ENCODE measurements at places on chromosomes 11 and 22.
A peak's percentile ranks its signal among the peaks of the same experiment; 100 is the strongest.

GRCh38 chr11:44589301-44589700 lies 23.8 kb downstream of the CD82 start:
- no peak for ATAC-seq

DNA sequence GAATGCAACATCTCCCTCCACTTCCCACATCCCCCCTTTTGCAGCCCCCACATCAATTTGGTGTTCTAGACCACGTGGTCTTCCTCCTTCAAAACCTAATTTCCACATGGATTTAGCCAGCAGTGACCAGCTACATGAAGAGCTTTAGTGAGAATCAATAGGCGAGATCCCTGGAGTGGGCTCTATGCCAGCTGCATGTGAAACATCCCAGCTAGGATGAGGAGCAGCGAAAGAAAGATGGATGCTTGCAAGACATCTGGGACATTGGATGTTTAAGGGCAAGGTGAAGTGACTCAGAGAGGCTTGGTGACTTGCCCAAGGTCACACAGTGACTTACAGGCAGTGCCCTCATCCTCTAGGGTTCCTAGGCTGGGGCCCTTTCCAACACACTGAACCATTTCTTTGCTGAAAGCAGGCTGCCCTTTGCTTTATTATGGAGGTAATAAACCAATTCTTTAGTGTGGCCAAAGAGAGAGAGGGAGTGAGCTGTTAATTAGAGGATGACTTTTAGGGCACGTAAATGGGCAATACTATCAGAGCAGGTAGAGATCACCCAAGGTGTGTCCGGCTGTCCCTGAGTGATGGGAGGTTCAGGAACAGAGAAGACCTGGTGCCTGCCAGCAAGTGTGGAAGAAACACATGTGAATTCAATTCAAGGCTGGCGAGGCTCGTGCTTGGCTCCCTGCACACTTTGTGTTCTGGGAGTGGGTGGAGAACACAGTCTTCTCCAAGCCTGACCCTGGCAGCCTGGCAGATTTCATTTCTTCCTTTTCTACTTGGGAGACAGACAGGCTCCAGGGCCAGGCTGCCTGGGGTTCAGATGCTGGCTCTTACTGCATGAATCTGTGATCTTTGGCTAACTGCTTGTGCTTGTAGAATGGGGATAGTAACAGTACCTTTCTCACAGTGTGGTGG lies 24.0 kb downstream of the TSPAN18 start:
- ATAC-seq: no peak

DNA sequence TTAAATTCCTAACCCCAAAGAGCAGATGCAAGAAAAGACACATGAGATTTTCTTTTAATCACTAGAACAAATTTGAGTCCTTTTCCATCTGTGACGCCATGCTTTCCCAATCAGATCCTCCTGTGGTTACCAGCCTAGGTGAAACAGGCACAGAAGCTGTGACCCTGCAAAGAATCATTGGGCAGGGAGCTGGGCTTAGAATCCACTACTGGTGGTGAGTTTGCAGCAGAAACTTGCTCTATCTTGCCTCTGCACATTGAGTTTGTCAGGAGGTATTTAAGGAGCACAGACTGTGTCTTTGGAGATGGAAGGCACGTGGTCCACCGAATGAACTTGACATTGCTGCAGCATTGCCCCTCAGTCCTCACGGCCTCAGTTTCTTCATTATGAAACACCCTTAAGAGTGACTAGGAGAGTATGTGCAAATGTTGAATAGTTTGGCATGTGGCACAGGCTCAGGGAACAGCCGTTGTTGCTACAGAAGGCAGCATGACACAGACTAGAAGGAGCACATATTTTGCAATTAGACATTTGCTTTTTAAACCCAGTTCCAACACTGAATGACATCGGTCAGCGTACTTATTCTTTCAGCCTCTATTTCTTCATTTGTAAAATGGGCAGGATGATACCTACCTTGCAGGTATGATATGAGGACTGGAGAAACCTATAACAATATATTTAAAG lies 127.6 kb downstream of the DBX1 start:
- ATAC-seq: peak; percentile 29

DNA sequence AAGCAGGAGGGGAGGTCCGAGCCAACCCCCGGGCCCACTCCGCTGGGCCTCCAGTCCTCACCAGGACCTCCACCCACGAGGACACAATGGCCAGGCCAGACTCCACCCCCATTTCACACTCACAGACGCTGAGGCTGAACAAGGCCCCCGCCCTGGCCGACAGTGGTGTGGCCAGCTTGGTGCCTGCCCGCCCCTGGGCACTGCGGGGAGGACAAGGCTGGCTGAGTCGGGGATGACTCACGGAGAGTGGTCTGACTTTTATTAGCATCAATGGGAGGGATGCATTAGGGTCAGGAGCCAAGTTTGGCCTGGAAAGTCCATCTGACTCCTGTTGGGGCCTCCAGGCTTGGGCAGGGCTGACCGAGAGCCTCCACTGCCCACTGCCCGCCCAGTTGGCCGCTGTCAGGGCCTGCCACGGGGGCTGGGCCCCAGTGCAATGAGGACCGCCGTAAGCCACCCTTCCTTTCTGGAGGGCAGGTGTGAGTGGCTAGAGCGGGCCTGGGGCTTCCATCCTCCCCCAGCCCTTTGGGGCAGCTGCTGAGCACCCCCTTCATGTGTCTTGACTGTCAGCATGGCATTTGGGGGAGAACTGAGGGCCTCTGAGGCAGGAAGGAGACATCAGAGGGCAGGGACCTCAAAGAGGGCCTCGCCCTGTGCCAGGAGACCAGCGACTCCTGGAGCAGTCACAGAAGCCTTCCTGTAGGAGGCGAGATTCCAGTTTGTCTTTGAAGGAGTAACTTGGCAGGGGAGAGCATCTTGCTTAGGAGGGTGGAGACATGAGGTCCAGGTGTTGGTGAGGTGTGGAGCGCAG lies 10.6 kb downstream of the TSPAN32 start:
- ATAC-seq: peak; percentile 41

DNA sequence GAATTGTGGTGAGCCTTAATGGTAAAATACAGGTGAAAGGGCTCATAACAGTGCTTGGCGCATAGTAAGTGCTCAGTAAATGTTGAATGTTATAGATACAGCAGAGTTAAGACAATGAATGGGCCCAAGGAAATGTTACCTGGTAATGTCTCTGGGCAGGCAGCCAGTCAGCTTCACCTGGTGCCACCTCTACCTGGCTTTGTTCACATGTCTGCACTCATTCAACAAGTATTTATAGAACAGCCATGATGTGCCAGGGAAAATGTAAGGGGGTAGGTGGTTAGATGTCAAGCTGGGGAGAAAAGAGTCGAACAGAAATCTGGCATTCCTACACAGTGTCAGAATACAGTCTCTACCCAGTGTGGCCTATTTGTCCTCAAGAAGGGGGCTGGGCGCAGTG lies 238.8 kb upstream of the SYN3 start:
- no peak for ATAC-seq

- ATAC-seq: no peak
These were observed 49.3 kb upstream of the IGLL5 start for GRCh38 chr22:22838148-22838786.

GRCh38 chr11:9607511-9607899 lies 34.0 kb downstream of the WEE1 start:
- ATAC-seq: peak; percentile 12

DNA sequence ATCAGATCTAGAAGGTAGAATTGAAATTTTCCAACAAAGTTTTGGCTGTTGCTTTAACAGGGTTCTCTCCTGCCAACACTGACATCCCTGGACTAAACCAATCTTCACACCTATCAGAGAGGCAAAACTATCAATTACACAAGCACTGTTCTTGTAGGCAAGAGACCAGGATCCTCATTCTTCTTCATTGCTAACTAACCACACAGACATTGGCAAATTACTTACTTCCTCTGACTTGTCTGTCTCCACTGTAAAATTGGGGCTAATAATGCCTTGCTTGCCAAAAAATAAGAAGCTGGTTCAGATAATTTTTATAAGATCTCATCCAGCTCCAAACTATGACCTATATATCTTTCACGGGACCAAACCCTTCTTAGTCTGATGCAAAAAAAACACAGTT lies 93.8 kb upstream of the DDI1 start:
- ATAC-seq: no peak

- no peak for ATAC-seq
These were observed 2.2 kb downstream of the RFPL2 start for GRCh38 chr22:32202539-32203180.

DNA sequence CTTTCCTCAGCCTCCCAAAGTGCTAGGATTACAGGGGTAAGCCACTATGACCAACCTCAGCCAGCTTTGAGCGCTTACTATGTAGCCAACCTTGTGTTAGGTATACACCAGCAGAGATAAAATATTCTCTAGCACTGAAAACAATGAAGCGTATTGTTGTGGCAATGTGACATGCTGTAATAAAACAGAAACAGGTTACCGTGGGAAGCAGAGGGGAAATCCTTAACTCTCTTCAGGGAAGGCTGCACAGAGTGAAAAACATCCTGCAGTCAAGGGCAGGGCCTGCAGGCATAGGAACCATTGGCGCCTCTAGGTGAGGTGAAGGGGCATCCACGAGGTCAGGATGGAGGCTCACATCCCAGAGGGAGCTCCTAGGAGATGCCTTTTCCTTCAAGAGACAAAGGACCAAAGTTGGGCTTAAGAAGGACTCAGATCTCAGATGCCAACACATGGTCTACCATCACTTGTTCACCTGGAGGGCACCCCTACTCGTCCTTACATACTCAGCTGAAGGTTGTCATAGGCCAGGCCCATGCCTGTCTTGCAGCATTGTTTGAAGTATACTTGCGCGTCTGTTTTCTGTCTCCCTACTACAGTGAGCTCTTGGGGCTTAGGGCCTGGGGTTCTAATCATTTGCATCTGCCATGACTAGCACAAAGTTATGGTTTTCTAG lies 8.0 kb downstream of the POLD4 start:
- ATAC-seq: peak; percentile 51

GRCh38 chr11:11227296-11228085 lies 125.6 kb downstream of the CSNK2A3 start:
- no peak for ATAC-seq

GRCh38 chr11:73040046-73040445 lies 102.1 kb downstream of the FCHSD2 start:
- ATAC-seq: no peak

- no peak for ATAC-seq
These were observed 9.7 kb upstream of the MALAT1 start for GRCh38 chr11:65489035-65489705.

- peak; percentile 21 for ATAC-seq
These were observed 61.1 kb downstream of the OSBP2 start for GRCh38 chr22:30755759-30756124.

DNA sequence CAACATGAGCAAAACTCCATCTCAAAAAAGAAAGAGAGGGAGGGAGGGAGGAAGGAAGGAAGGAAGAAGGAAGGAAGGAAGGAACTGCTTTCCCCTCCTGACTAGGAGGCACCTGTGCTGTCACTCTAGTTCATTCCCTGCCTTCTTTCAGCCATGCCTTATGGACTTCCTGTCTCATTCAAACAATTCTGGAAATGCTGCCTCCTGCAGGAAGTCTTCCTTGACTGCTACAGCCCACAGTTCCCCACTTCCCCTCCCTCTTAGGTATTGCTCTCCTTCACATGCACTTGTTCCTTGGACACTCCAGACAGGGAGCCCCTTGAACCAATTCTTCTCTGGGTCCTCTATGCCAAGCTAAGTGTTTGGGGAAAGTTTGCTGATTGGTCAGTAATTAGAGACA lies 31.6 kb upstream of the WNT11 start:
- no peak for ATAC-seq

DNA sequence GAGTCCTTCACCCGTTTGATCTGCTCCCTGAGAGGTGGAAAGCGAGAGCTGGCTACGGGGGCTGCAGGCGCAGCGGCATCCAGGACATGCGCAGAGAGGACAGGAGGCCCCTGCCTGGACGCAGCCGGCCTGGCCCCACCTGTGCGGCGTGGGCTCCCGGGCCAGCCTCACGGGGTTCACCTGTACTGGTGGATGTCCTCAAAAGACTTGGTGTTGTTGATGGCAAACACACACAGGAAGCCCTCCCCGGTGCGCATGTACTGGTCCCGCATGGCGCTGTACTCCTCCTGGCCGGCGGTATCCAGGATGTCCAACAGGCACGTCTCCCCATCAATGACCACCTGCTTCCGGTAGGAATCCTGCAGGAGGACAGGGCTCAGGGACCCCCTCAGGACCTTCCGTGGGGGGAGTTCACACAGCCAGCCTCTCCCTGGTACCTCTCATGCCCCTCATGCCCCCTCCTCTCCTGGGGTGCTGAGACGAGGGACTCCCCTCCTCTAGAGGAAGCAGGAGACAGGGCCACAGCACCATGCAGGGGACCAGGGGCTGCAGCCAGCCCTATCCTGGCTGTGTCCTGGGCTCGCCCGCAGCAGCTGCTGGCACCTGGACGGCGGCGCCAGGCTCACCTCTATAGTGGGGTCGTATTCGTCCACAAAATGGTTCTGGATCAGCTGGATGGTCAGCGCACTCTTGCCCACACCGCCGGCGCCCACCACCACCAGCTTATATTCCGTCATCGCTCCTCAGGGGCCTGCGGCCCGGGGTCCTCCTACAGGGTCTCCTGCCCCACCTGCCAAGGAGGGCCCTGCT lies 1.6 kb downstream of the HRAS start:
- no peak for ATAC-seq

DNA sequence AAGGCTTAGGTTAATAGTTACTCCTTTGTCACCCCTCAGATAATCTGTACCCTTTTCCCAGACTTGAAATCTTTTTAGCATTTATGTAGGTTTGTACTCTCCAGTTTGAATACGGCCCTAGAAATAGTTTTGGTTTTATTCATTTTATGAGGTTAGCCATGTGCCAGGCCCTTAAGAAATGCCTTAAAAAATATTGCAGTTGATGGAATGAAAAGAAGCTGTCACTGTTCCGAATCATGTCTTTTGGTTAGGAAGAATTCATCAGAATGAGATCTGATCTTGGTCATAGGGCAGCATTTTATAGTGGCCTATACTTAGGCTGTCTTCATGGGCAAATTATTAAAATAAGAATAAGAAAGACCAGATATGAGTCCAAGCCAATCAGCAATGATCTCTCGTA lies 14.8 kb upstream of the PRSS23 start:
- ATAC-seq: no peak

- no peak for ATAC-seq
These were observed 162.6 kb downstream of the FEZ1 start for GRCh38 chr11:125333354-125334073.

- no peak for ATAC-seq
These were observed 163.2 kb downstream of the BRD1 start for GRCh38 chr22:49664371-49664881.

- no peak for ATAC-seq
These were observed 2.8 kb downstream of the MALAT1 start for GRCh38 chr11:65501472-65502273.

GRCh38 chr11:118100691-118101232 lies 14.0 kb upstream of the SMIM35 start:
- no peak for ATAC-seq

GRCh38 chr11:64705501-64705900 lies 17.5 kb downstream of the NRXN2 start:
- no peak for ATAC-seq

- ATAC-seq: no peak
These were observed 53.8 kb downstream of the FLRT1 start for GRCh38 chr11:64089493-64089892.
